ENCODE measurements at places on chromosomes 1 and 21.

GRCh38 chr1:19754482-19754881, 45.2 kb downstream of the TMCO4 start:
- DNase-seq = no peak

GRCh38 chr1:222583079-222583478, 6.7 kb downstream of the TAF1A start:
- no peak for DNase-seq

- no peak for DNase-seq
Measured at GRCh38 chr1:207093944-207094343, 5.3 kb downstream of the C4BPB start.

- DNase-seq = no peak
Measured at GRCh38 chr1:163655565-163655964, 333.8 kb downstream of the NUF2 start.

DNA sequence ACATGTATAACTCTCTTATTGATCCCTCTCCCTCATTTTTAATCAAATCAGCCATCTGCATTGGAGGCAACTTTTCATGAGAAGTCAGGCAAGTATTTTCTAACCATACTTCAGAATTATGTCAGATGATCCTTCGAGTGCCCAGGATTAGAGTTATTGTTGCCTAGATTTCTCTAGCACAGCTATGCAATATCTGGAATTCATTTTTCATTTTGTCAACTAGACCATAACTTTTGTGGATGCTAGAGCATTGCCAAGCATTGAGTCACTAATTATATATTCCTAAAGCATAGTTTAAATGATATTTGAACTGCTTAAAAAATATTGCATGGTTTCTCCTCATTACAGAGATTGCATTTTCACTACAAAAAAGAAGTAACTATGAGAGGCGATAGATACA, 21.2 kb downstream of the HFM1 start:
- no peak for DNase-seq

DNA sequence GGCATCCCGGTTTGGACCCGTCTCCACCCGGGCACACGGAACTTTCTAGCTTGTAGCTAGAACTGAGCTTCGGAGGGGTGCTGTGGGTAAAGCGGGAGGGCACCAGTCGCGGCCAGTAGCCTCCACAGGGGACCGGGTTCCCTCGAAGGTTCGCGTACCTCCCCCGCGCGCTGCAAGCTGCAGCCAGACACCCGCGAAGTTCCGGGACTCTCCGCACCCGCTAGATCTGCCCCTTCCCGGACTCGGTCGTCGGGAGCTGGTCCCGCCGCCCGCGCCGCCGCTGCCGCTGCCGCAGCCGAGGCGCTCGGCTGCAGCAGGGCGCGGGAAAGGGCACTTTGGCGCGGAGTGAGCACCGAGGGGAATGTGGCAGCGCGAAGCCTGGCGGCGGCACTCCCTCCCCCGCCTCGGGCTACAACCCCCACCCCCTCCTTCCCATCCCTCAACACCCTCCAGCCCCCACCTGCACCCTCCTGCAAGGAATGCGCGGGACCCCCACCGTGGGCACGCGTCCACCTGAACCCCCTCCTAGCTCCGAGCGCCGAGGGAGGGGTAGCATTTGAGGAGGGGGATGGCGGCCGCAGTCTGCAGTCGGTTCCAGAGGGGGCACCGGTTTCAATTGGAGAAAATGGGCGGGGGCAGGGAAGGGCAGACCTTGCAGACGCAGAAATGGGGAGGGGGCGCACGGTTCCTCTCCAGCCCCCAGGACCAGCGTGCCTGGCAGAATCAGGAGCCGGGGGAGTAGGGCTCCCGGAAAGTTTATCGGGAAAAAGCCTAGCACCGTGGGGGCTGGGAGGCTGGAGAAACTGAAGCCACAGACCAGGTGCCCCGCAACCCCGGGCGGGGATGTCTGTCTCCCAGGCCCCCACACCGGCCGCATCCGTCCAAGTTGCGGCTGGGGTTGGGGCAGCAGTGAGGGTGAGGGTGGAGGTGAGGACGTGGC, 968 bp downstream of the CSMD2 start:
- DNase-seq = no peak
